ENCODE measurements at places on chromosomes 4 and X.

DNA sequence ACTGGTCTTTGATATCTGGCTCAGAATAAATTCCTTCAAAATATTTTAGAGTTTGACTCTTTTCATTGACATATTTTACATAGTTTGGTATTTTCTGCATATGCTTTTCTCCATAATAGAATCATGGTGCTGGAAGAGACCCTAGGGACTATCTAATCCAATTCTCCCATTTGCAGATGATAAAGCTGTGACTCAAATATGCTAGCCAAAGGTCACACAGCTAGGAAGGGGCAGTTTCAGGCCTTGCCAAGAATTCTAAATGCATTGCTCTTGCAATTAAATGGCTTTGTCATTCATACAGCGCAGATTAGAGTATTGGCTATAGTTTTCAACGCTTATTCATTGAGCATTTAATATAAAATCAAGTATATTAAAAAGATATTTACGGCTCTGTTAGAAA is 374.1 kb upstream of the RASGEF1B start:
- DNase-seq = no peak

DNA sequence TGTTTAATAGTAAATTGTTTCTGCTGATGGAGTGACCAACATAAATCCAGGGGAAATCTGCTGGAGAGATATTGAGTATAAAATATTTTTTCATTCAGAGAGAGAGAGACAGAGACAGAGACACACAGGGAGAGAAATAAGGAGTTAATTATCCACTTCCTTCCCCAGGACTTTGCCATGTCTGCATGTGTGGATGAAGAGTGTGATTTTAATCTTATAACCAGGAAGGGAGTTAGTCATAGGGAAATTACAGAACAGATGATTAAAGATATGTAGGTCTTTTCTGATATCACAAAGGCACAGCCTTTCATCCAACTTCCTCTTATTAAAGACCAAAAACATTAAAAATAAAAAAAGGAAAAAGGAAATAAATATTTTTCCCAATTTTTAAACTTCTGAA is 526.3 kb downstream of the SPRY1 start:
- peak; percentile 8 for DNase-seq

- DNase-seq = no peak
Measured at GRCh38 chrX:19987856-19988255, 3.0 kb downstream of the BCLAF3 start.

- DNase-seq = no peak
Measured at GRCh38 chr4:54509057-54509456, 148.7 kb upstream of the KIT start.

- no peak for DNase-seq
Measured at GRCh38 chr4:173508386-173509035, 21.5 kb downstream of the HAND2 start.

DNA sequence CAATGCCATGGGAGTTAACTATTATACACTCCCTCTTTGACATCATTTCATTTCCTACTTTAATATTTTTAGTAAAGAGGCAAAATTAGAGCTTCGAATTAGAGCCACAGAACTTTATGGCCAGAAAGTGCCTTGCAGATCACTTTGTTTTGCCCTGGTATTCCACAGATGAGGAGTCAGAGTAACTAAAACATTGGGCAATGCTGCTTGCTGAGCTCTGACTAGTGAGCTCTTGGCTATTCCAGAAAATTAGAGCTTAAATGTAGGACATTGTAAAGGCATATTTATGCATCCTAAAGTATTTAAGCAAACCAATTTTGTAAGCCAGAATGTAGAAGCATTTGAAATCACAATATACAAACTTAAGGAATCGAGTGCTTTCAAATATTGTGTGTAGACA is 6.3 kb upstream of the ZNF827 start:
- DNase-seq = no peak

- DNase-seq = no peak
Measured at GRCh38 chrX:131923614-131924250, 99.4 kb upstream of the STK26 start.
